ENCODE measurements at places on chromosomes 1 and 21.

DNA sequence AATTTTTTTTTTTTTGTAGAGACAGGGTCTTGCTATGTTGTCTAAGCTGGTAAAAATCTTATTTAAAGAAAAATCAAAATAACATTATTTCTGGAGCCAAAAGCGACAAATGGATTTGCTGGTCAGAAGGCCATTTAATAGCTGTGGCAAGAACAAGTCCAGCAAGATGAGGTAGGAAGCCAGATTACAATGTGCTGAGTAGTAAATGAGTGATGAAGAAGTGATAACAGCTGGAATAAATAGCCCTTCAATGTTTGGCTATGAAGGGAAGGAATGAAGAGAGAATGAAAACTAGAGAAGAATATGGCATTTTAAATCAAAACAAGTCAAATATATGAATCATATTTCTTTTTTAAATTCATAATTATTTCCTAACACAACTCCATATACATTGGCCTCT lies 34.5 kb downstream of the SYDE2 start:
- DNase-seq: no peak

GRCh38 chr1:186188004-186188539 lies 187.0 kb downstream of the TPR start:
- no peak for DNase-seq

DNA sequence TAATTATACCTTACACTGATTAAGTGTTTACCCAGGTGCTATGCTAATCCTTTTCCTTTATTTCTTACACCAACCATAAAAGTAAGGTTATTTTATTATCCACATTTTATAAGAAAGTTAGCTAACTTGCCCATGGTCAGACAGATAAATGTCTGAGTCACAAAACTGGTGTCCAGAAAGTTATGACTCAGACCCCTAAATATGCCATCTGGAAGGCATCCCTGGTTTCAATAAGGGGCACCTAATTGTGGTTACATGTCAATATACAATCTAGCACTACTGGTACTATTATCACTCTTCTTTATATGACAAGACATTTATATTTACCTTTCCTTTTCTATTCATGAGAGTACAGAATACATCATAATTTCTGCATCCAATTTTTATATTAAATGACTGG lies 496.5 kb upstream of the ADGRL2 start:
- DNase-seq: no peak

- no peak for DNase-seq
These were observed 85.9 kb downstream of the USP24 start for GRCh38 chr1:55129194-55129728.

DNA sequence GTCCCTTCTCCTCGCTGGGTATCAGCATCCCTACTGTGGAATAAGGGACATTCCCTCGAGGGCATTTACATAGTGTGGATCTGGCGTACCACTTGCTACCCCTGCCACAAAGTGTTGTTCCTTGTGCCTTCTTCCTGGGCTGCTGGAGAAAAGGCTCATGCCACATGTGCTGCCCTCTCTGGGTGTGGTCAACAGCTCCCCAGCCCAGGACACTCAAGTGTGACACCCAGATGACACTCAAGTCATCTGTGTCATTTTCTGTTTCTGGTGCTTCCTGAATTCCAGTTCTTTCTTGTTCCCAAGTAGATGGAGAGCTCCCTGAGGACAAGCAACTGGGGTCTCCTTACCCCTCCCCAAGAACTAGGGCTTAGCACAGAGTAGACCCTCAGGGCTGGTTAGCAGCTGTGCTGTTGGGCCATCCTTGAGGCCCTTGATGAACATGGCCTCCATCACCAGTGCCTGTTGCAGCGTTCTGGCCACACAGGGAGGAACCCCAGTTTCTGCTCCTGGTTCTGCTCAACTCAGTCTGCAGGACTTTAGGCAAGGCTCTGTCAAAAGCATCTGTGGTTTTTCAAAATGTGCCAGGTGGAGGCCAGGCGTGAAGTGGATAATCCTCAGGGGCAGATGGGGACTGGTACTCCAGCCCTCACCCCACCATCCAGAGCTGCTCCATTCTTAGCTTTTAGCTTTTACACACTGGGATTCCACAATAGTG lies 49.0 kb upstream of the CLIC4 start:
- DNase-seq: no peak

DNA sequence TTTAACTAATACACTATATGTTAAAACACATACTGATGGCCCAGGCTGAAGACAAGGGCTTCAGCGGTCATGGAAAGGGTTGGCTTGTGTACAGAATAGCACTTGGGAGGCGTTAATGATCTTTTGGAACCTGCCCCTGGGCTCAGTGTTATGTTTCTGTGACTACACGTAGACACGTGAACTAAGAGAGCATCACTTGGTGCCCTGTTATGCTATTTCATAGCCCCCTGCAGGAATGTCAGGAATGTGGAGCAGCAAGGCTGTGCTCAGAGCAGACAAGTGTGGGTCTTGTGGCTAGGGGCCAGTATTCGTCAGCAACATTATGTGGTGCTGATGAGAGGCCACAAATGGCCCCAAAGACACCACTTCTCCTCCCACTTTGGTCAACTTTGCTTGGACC lies 132.4 kb downstream of the MAP3K21 start:
- DNase-seq: no peak

DNA sequence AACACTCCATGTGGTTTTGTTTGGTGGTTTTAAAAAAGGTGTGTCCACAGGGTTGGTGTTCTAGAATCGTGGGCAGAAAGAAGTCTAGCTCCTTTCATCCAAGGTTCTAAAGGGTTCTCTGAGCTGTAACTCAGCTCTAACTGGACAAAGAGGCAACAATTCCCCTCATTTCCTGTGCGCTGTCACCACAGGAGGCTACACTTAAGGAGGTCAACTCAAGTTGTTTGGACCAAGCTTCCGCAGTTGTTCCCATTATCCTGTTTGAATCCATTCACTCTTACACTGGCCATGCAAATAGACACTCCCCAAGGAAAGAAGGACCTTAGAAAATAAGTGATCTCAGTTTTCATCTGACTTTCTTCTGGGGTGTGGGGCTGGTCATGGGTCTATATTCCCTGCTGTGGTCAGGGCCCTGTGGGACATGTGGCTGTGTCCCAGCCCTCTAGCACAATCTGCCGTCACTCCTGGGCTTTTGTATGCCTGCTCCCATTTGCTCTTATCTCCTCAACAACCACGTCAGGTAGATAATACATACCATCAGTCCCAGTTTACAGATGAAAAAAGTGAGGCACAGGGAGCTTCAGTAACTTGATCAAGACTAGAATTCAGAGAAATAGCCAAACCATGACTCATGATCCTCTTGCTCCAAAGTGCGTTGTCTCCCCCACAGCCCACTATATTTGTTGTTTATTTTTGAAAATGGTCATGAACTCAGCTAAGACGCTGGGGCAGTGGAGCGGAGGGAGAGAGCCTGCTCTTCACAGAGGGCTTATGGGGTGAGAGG lies 103.6 kb downstream of the RHOU start:
- DNase-seq: no peak

DNA sequence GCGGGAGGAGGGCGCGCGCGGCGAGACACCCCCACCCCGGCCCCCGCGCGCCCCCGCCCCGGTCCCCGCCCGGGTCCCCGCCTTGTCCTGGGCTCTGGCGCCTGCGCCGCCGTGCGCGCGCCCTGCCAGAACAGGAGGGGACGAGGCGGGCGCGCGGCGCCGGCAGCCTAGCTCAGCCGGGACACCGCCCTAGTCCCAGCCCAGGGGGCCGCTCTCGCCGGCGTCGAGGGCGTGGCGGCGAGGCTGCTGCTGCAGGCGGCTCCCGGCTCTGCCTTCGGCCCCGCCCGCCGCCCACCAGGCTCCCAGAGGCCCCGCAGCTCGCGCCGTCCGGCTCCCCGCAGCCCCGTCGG lies at the start of gene RCAN3:
TSS of gene RCAN3 (plus strand) at position 128 of the 350 bp plus-strand sequence. CDS start 11,537 bp downstream, outside the sequence.
- peak; percentile 72 for DNase-seq

DNA sequence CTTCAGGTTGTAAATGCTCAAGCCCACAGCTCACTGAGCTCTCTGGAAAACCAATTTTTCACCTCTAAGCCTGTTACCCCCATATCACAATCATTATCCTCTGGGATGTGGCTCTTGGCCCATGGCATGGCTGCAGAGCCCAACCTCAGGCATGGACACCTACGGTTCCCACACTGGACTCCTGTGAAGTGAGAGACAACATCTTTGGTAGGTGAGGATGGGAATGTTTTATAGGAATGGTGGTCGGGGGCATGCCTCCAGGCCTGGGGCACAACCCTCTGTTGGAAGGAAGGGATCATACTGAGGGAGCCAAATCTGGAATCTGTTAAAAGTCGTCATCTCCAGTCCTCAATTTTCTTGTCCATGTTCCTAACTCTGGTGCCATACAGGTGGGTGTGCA lies 179.1 kb downstream of the FOXD2 start:
- no peak for DNase-seq

- DNase-seq: no peak
These were observed 51.7 kb downstream of the HOOK1 start for GRCh38 chr1:59866462-59866861.

- DNase-seq: peak; percentile 25
These were observed at the start of gene ITPKB for GRCh38 chr1:226738995-226739695. ITPKB (minus strand) TSS chr1:226739282; CDS start chr1:226737458, 1,824 bp downstream.

DNA sequence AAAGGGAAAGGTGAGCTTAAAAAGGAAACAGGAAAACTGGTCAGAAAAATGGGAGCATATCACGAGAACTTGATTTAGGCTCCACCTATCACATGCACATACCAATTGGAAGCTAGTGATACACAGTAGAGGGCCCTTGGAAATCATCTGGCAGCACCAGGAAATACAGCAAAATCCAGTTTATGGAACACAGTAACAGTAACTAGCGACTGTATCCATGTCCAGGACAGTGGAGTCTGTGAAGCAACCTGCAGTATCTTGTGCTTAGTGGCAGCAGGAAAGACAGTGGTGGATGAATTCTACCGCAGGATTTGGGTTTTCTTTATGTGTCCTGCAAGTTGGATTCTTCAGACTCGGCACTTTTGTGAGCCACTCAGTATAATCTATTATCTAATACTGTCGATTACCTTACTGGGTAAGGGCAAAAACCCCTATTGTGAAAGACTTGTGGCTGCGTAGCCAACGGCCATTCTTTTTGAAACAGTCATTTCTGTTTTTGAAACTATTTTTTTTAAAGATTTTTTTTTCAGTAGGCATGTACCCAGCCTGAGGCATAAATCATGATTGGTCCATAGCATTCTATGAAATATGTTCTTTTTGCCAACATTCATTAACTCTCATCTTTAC lies 1.6 kb upstream of the KDM4A start:
- DNase-seq: no peak

- no peak for DNase-seq
These were observed 243.0 kb upstream of the LYPLAL1 start for GRCh38 chr1:218930472-218931241.
